SW 1271 (cell line): ENCODE measurements at places on chromosomes 11 and 22.

GRCh38 chr11:132278801-132279574 is 908.6 kb downstream of the NTM start:
- DNase-seq: no peak

GRCh38 chr11:29162491-29162890 is 854.3 kb downstream of the KCNA4 start:
- no peak for DNase-seq

DNA sequence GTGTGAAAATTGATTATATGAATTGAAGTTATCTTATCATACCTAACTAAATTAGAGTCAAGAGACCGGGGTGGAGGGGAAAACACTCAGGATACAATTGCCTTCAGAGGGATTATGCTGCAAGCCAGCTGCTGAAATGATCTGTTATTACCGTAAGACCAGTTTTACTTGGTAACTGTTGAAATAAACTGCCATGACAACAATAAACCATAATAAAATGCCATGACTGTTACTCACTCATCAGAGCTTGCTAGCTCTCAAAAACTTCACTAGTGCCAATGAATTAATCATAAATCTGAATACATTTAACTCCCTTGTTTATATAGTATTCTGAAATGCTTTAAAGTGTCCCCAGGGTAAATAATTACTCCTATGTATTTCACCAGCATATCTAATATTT is 68.2 kb downstream of the CASP12 start:
- DNase-seq: no peak

- DNase-seq: no peak
Observed at GRCh38 chr11:48122656-48123055, 94.0 kb upstream of the OR4B1 start.

- DNase-seq: no peak
Observed at GRCh38 chr11:97772705-97773104, 1248.0 kb upstream of the CNTN5 start.

DNA sequence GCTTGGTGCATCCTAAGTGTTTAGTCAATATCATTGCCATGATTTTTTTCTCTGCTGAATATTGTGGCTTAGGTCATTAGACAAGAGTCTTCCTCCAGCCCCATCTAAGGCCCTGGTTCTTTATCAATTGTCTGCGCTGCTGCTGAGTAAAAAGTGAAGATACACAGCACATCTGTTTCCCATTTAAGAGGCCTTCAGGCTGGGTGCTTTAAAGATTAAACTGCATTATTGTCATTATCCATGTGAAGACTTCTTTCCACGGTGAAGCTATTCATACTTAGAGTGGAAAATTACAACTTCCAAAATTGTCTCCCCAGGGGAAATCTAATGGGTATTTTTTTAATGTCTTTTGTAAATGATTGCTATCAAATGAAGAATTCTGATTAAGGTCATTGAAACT is 719.8 kb upstream of the LRRC4C start:
- no peak for DNase-seq

DNA sequence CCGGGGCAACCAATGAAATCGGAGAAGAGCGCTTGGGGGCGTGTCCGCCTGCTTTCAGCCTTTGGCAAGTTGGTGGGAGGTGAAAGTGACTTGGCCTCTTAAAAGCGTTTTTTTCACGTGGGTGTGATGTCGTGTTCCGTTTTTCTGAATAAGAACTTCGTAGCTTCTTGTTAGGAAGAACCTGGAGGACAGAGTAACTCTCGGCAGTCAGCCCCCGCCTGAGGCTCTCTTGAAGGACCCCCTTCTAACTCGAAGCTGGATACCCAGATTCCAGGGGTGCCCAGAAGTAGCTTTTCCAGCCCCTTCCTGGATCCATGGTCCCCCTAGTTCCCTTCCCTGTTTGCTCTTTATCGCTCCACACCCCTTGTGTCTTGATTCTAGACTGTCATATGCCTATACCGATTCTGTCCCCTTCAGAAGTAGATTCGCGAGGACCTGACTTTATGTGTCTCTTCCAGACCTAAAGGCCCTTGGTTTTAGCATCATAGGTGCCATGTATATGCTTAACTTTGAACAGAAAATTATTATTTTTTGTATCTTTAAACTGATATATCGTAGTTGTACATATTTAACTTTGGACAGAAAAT is 915 bp upstream of the OSBP start:
- no peak for DNase-seq

GRCh38 chr11:18527512-18527911 is 770 bp upstream of the TSG101 start:
- peak; percentile 33 for DNase-seq

DNA sequence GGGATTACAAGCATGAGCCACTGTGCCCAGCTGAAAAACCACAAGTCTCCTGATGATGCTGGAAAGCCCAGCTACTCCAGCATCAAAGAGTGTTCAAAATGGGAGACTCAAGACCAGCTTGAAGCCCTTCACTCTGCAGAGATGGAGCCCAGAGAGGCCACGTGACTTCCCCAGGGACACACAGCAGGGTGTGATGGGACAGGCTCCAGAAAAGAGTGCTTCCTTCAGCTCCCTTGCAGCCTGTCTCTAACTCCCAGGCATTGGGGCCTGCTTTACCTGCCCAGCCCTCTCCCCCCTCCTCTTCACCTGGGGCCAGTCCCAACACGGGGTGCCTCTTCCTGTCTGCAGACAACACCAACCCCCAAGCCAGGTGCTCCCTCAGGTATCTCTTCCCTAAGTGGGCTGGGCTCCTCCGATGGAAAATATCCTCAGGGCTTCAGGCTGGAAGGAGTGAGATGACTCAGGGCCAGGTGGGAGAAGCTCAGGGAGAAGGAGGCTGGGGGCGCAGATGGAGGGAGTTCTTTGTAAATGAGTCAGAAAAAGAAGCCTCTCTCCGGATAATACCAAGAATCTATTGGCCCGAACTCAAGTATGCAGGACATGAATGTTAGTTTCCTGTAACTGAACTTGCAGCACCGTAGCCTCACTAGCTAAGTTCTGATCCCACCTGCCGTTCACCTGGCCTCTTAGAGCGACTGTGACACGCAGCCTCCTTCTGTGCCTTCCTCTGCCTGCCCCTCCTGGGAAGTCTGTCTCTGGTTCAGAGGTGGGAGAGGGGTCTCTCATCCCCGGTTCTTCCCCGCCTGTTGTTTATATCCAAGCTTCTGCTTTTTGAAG is 326.6 kb downstream of the MN1 start:
- peak; percentile 88 for DNase-seq

DNA sequence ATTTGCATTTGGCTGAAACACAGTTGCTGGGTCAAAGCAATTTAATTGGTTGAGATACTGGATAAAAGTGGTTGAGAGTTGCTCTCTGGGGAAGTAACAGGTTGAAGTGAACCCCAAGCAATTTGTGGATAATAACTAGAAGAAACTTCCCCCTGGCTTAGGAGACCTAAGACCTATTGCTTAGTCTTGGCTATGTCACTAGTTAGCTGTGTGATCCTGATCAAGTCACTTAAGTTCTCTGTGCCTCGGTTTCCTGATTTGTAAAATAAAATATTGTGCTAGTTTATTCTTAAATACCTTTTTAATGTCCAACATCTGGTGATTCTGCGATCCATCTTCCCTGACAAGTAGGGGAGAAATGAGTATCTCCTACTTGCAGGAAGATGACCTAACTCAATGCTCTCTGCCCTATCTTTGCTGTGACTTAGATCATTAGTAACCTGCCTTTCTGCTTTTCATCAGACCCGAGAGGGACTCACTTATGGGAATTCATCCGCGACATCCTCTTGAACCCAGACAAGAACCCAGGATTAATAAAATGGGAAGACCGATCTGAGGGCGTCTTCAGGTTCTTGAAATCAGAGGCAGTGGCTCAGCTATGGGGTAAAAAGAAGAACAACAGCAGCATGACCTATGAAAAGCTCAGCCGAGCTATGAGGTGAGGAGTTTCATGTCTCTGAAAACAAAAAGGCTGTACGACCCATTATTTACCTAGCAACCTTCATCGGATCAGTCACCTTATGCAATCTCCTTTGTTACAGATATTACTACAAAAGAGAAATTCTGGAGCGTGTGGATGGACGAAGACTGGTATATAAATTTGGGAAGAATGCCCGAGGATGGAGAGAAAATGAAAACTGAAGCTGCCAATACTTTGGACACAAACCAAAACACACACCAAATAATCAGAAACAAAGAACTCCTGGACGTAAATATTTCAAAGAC is 37.5 kb downstream of the EHF start:
- DNase-seq: no peak

- no peak for DNase-seq
Observed at GRCh38 chr11:27864091-27864491, 163.8 kb upstream of the BDNF start.

DNA sequence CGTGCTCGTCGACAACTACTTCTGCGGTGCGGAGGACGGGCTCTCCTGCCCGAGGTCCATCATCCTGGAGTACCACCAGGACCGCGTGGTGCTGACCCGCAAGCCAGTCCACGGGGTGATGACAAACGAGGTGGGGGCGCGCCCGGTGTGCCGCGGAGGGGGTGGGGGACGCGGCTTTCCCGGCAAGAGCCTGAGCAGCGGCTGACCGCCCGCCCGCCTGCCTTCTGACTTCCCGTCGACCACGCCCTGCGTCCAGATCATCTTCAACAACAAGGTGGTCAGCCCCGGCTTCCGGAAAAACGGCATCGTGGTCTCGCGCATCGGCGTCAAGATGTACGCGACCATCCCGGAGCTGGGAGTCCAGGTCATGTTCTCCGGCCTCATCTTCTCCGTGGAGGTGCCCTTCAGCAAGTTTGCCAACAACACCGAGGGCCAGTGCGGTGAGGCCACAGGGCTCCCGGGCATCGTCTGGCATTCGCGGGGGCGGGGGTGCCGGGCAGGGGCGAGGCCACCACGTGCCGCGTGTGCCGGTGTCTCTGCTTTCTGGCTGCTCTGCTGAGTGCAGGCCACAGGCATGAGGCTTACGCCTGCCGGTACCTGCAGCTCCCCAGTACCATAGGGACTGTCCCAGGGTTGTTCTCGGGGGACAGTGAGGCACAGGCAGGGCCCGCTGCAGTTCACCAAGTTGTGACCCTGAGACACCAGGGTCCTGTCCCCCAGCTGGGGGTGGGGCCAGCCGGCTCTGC is 28.5 kb upstream of the MUC5B start:
- DNase-seq: no peak

DNA sequence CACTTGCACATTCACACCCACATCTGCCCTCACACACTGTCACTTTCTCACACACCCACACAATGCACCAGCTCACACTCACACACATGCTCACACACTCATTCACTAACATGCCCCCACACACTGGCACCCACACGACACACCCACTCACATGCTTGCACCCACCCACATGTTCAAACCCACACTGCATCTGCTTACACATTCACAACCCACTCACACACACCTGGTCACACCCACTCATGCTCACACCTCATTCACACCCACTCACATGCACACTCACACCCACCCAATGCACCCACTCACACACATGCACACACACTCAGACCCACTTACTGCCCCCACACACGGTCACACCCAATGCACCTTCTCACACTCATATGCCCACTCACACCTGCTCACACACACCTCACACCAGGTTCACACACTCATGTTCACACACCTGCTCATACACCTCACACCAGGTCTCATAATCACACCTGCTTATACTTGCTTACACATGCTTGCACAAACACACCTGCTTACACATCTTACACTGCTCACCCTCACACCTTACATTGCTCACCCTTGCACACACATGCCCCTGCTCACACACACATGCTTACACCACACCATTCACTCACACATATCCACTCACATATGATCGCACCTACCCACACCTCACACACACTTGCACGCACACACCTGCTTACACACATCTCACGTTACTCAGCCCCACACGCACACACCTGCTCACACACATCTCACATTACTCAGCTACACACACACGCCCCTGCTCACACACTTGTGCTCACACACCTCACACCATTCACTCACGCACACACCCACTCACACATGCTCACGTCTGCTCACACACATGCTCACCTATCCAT is 3.9 kb upstream of the MYBPC3 start:
- no peak for DNase-seq
